ENCODE measurements at places on chromosomes 6 and 20.

- no peak for DNase-seq
Measured at GRCh38 chr6:87908978-87909811, 138.4 kb upstream of the SPACA1 start.

- no peak for DNase-seq
Measured at GRCh38 chr6:13760307-13761304, 49.0 kb upstream of the RANBP9 start.

- DNase-seq = no peak
Measured at GRCh38 chr20:400454-401275, 7.4 kb upstream of the RBCK1 start.

- DNase-seq = no peak
Measured at GRCh38 chr6:144607998-144608735, 323.0 kb downstream of the UTRN start.

- peak; percentile 66 for DNase-seq
Measured at GRCh38 chr6:119310486-119311036, 39.0 kb downstream of the MAN1A1 start.

DNA sequence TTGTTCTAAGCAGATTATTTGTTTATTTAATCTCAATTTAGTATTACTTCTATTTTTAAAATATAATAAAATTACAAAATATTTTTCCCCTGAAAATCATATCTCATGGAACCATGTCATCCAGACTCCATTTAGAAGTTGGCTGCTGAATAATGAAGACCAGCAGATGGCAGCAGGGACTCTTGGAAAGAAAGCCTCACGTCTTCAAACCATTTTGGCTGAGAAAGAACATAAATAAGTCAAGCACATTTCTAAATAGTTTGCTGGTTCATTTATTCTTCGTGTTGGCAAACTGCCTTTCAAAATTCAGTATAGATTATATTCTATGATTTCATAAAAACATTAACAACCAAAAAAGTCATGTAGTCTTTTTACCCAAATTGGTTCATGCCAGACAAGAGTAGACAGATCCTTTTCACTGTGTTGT, 71.7 kb downstream of the RCAN2 start:
- DNase-seq = no peak

GRCh38 chr6:35668744-35669450, 19.8 kb downstream of the FKBP5 start:
- no peak for DNase-seq

DNA sequence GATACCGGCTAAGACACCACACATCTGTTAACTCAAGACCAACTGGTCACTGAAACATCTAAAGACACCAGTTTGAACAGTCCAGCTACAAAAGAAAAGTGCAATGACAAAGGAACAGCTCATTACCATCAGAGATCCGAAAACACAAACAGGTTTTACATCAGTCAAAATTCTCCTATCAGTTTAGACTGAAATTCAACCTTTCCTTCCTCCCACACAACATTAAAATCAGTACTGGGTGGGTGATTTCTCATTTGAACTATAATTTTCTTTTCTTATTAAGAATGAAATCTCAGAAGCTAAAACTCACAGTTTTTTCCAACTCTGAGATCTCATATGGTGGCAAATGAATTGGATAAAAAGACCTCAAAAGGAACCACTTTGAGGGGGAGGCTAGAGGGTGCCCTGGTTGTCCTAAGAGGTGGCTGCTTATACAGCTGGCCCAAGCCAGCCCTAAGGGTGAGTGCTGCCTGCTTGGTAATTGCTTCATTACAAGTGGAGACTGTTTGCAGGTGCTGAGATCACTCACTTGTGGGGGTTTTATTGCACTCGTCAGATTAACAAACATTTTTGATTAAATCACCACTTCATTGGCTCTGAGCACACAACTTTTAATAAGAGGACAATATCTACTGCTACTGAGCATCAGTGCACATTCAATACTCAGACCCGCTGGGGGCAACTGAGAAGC, 4.3 kb downstream of the CCDC167 start:
- no peak for DNase-seq

- DNase-seq = no peak
Measured at GRCh38 chr6:90462102-90462501, 124.8 kb downstream of the MAP3K7 start.

GRCh38 chr20:29300579-29301551, 1956.6 kb upstream of the DEFB115 start:
- no peak for DNase-seq

GRCh38 chr20:37759761-37760209, 66.0 kb downstream of the CTNNBL1 start:
- no peak for DNase-seq

GRCh38 chr6:167566711-167567141, 241.8 kb downstream of the TTLL2 start:
- no peak for DNase-seq

DNA sequence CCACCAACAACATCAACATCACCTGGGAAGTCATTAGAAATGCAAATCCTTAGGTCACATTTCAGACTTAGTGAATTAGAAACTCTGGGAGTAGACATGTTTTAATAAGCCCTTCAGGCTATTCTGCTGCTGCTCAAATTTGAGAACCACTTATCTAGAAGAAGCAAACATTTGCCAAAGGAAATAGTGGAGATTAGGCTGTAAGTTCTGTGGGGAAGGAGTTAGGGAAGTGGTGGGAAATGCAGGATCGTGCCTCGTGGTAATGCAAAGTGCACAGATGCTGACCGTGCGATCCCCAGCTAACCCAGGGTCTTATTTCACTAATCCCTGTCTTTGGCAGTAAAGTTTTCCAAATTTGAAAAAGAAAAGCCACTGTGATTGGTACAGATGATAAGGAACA, 328.5 kb downstream of the EPM2A start:
- no peak for DNase-seq

DNA sequence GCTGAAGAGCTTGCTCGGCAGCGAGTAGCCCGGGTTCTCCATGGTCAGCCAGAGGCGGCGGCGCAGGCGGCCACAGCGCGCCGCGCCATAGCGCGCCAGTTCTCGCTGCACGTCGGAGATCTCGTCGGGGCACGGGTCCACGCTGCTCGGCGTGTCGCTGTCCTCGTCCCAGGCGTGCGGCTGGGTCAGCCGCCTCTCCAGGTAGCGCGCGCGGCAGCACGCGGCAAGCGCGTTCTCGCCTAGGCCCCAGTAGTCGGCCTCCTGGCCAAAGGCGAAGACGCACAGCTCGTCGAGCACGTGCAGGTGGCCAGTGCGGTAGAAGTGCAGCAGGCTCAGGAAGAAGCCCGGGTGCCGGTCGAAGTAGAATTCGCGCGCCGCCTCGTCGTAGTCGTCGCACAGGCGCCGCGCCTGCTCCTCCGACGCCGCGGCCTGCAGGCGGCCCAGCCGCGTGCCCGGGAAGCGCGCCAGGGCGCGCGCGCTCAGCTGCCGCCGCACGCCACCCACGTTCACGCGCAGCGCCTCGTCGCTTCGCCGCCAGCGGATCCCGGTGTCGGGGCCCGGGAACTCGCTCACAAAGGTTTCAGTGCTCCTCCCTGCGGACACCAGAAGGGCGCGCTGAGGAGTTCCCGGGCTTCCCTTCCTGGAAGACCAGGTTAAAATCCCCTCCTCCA, 2.7 kb downstream of the KCNS1 start:
- DNase-seq = no peak

- no peak for DNase-seq
Measured at GRCh38 chr6:2806644-2807043, 35.0 kb downstream of the SERPINB1 start.

DNA sequence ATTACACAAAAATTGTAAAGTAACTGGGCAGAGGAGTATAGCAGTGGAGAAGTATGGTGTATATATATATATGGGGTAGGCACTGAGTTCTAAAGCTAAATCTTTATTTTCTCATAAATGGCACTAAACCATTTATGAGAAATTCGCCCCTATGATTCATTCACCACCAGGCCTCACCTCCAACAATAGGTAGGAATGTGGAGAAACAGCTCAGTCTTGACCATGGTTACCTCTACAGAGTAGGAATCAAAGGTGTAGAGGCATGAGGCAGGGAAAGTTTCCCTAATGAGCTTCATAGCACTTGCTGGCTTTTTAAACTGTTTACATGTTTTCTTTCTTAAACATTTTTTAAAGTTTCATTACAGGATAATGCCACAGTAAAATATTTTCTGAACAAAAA, 36.9 kb upstream of the SUMO4 start:
- no peak for DNase-seq

- DNase-seq = no peak
Measured at GRCh38 chr6:161233986-161234661, 39.7 kb downstream of the AGPAT4 start.

DNA sequence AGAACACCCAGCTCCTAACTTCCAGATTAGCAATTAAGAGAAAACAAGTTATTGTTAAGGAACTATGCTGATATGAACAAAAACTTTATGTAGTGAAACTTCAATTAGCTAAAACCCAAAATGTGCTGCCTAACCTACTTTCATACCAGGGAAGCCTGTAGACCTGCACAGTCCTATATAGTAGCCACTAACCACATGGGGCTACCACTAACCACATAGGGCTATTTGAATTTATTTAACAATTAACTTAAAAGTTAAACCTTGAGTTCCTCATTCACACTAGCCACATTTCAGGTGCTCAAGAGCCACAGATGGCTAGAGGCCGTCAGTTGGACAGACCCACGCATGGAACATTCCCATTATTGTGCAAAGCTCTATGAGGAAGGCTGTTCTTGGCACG, 72.4 kb upstream of the LAMP5 start:
- DNase-seq = no peak

- no peak for DNase-seq
Measured at GRCh38 chr6:116629563-116629981, 13.3 kb downstream of the RSPH4A start.

GRCh38 chr6:109701221-109701620, 10.1 kb downstream of the FIG4 start:
- no peak for DNase-seq

DNA sequence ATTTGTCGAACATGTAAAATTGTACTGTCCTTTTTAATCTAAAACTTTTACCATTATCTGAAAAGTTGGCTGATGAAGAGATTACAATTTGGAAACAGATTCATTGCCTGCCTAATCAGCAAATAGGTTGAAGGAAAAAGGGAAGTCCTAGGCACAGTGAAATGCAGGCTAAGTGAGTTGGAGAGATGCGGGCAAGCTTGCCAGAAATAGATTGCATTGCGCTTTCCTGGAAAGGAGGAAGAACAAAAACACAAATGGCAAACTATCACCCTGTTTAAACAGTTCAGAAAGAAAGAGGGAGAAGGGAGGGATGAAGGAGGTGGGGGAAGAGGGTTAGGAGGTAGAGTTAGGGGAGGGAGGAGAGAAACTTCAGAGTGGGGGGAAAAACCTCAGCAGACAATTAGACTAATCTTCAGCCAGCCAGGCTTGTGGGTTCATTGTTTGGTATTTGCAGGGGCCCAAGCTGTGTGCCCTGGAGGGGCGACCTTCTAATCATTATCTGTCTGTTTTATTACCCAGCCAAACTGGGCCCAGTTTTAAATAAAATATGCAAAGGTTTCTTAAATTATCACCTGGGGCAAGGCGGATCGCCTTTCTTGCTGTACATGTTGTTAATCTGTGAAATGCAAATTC, 465.2 kb downstream of the TFAP2B start:
- no peak for DNase-seq

DNA sequence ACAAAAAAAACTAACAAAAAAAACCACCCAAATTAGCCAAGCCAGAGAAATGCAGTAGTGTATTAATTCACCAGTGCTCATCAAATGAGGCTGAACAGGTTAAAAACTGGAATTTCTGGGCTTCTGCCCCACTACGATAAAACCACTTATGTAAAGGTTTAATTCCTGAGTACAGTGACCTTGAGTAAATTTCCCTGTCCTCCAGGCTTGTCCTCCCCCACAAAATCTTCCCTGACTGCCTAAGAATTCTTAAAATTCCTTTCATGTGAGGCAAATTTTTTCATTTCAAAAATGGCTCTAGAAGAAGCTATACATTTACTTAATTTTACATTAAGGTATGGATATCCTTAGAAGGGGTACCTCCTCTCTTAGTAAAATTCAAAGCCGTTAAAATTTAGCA, 80.1 kb upstream of the ID4 start:
- DNase-seq = no peak

GRCh38 chr20:46702447-46703203, 6.8 kb upstream of the SLC2A10 start:
- no peak for DNase-seq

DNA sequence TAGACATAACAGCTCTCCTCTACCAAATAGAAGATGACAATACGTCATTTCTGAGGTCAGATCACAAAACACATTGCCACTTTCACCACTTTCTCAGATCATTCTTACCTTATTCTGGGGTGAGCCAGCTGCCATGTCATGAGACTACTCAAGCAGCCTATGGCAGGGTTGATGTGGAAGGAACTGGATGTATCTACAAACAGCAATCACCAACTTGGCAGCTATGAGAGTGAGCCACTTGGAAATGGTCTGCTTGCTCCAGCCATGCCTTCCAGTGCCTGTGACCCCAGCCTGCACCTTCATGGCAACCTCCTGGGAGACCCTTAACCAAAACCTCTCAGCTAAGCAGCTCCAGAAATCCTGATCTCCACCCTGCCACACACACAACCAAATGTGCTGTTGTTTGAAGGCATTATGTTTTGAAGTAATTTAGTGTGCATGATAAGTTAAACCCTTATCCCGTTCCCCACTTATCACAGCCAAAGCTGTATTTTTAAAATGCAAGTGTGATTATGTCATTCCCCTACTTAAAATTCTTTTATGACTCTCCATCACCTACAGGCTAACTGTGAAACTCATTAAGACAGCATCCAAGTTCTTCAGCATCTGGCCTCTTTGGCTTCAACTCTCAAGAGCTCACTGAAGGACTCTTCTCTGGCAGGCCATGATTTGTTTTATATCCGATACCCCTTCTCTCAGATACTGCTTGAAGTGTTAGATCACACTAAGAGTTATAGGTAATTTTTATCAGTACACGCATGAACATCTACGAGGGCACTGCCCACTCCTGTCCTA, 150.6 kb downstream of the LY86 start:
- DNase-seq = no peak

GRCh38 chr20:44615169-44615791, 32.9 kb downstream of the PKIG start:
- DNase-seq = no peak

DNA sequence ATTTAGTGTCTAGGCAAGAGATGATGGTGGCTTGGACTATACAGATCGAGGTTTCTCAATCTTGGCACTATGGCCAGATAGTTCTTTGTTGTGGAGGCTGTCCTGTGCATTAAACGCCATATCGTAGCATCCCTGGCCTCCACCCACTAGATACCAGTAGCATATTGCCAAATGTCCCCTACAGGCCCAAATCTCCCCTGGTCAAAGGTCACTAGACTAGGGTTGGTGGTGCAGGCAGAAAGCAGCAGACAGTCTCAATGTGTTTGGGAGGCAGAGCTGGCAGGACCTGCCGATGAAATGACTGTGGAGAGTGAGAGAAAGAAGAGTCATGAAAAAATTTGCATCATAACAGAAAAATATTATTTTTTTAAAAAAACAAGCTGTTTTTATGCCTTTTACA, 63.0 kb downstream of the TRAM2 start:
- DNase-seq = no peak

DNA sequence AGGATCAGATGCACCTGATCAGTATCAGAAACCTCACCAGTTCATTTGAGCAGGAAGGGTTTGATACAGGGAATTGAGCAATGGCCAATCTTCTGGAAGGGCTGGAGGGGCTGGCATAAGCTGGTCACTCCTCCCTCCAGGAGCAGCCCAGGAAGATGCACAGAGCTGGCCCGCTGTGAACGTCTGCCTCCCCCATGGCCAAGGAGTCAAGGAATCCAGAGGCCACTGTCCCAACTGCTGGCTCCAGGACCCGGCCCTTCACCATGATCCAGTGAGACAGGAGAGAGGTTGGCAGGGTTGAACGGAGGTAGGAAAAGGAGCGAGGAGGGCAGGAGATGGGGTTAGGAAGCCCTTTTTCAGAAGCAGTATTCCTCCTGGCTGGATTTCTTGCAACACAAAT, 113.9 kb upstream of the CST7 start:
- no peak for DNase-seq

Measured in hematopoietic multipotent progenitor cell treated with erythropoietin and hydrocortisone succinate and interleukin-3 and kit ligand, for 17 days (in vitro differentiated cells).